Activated CD4-positive, alpha-beta memory T cell treated with anti-CD3 and anti-CD28 coated beads, Interleukin-2, amount 10 ng/mL, durations not matched to agents 7 days and 5 days (primary cell): ENCODE measurements at places on chromosomes 6 and 20. TPM values are rescaled to one million over a fixed set of nuclear protein-coding genes. Genes with fewer than 3 reads are reported as not detected.

ELOVL4 gene
- total RNA-seq = 2.0 TPM

DNA sequence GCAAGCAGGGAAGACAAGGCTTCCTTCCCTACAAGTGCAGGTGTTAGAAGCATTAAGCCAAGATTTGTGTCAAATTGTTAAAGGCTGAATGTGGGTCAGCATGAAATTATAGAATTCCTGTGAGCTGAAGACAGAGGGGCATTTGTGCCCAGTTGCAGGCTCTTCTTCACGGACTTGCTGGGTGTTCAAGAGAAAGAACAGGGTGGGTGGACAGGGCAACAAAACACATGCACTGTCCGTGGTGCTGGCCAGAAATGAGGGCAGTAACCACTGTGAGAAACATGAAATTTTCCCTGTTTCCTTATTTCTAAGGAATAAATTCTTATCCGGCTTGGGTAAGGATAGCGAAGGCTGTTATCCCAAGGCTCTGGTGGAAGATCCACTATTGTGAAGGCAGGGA, 579.5 kb upstream of the HTR1E start:
- no peak overlapping the region for H3K4me3 ChIP-seq
- no peaks in the 10 kb centered on the region for H3K36me3 ChIP-seq
- H3K27ac ChIP-seq = no peak overlapping the region
- no peak for DNase-seq
- no peaks in the 10 kb centered on the region for H3K4me1 ChIP-seq
- no peaks in the 10 kb centered on the region for H3K27me3 ChIP-seq

GRCh38 chr6:43926634-43927531, 156.9 kb downstream of the VEGFA start:
- no peaks in the 10 kb centered on the region for H3K36me3 ChIP-seq
- no peak overlapping the region for H3K27ac ChIP-seq
- H3K4me3 ChIP-seq = no peak overlapping the region
- no peak for DNase-seq
- H3K4me1 ChIP-seq = peaks cover 32% of the 10 kb centered on the region
- H3K27me3 ChIP-seq = no peaks in the 10 kb centered on the region

DNA sequence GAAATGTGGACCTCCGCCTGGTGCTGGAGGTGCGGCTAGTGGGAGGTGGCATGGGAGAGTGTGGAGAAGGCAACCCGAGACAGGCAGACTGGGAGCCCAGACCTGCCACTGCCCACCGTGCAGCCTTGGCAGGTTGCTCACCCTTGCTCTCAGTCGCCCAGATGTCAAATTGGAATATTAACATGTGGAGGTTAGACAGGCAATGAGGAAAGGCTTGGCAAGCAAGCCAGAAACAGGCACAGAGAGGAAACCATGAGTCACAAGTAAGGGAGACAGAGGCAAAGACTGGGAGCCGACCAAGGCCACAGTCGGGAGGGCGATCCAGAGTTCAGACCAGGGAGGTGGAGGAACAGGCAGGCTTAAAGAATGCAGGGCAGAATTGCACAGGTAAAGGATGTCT, 178.2 kb downstream of the FOXC1 start:
- H3K4me1 ChIP-seq = peaks cover 13% of the 10 kb centered on the region
- no peak overlapping the region for H3K27ac ChIP-seq
- DNase-seq = no peak
- H3K36me3 ChIP-seq = no peaks in the 10 kb centered on the region
- no peak overlapping the region for H3K4me3 ChIP-seq
- H3K27me3 ChIP-seq = peaks cover 3% of the 10 kb centered on the region

- H3K4me3 ChIP-seq = no peak overlapping the region
- no peak for DNase-seq
- no peak overlapping the region for H3K27ac ChIP-seq
- H3K4me1 ChIP-seq = no peaks in the 10 kb centered on the region
- H3K36me3 ChIP-seq = no peaks in the 10 kb centered on the region
Measured at GRCh38 chr6:12479881-12480280, 189.7 kb downstream of the EDN1 start.
